GM10248 (cell line): ENCODE measurements at places on chromosomes 11 and 22.

GRCh38 chr22:25060522-25061071 lies 108.1 kb downstream of the KIAA1671 start:
- no peak for DNase-seq

- DNase-seq, result no peak
Measured at GRCh38 chr11:1875093-1875850, 16.4 kb downstream of the PRR33 start.

- DNase-seq, result no peak
Measured at GRCh38 chr11:103887001-103887658, 149.3 kb upstream of the DDI1 start.

DNA sequence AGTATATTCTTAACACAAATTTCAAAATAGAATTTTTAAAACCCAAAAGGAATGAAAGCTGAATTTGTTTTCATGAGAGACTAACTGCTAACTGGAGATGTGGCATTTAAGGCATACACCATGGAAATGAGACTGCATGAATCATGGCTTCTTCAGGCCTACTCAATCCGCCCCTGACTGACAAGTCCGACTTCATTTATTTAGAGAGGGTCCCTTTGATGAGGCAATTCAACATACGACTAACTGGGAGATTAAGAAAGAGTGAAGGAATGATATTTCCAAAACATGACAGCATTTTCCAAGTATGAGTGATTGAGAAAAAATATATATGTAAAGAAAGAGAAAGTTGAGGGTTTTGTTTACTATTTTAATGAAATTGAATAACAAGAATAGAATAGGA lies 720.1 kb downstream of the DLG2 start:
- no peak for DNase-seq

- DNase-seq, result no peak
Measured at GRCh38 chr22:38850941-38851849, 7.4 kb upstream of the NPTXR start.
